ENCODE measurements at places on chromosomes 5 and 9.

DNA sequence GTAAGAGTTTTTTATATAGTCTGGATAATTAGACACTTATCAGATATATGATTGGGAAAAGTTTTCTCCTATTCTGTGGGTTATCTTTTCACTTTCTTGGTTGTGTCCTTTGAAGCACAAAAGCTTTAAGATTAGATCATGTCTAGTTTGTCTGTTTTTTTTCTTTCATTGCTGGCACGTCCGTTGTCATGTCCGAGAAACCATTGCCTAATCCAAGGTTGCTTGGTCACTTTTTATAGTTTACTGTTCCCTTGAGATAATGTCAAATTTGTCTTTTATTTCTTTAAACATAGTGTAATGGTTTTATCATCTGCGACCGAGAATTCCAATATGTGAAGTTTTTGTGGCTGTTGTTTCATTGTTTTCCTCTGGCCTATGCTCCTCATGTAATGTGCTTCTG, 28.8 kb downstream of the GARNL3 start:
- no peak for DNase-seq

DNA sequence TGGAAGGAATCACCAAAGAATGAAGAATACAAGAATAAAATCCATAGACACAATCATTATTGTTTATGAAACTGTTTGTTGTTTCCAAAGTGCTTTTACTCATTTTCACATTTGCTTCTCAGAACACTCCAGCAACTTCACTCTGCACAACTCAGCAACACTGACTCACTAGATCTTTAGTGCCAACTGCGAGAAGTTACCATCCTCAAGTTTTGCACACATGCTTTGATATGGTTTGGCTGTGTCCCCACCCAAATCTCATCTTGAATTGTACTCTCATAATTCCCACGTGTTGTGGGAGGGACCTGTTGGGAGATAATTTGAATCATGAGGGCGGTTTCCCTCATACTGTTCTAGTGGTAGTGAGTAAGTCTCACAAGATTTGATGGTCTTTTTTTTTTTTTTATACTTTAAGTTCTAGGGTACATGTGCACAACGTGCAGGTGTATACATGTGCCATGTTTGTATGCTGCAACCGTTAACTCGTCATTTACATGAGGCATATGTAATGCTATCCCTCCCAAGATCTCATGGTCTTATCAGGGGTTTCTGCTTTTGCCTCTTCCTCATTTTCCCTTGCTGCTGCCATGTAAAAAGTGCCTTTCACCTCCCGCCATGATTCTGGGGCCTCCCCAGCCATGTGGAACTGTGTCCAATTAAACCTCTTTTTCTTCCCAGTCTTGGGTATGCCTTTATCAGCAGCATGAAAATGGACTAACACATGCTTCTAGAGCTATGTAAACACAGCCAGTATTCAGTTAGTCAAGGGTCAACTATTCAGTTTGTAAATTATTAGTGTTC, 36.9 kb downstream of the CLINT1 start:
- DNase-seq, result no peak

DNA sequence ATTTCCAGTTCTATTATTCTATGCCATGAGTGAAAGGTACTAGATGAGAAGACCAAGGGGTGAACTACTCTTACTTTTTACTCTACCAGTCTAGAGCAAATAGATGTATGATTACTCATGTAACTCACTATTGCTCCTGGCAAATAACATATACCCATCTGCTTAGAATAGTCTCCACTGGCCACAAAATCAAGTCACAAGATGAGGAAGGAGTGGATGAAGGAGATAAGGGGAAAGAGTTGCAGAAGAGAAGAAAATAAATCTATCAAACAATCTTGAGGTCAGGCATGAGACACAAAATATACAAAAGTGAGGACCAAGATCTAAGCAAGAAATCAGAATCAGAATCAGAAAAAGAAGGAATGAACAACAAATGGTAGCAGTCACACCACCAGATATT, 13.7 kb upstream of the NR4A3 start:
- no peak for DNase-seq

DNA sequence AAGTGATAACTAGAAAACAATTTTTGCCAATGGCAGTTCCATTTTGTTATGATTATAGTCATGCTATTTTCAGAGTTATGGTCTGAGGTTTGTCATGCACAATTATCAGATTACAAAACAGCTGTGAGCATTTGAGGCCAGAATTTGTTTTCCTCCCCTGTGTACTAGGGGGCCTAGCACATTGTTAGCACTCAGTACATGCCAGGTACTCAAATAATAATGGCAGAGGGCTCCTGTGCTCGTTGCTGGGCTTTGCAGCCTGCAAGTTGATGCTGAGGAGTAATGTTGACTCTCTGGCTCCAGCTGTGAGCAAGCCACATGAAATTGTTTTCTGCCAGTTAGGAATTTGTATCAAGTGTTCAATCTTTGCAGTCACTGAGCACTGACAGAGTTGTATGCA, 6.9 kb downstream of the DNAI1 start:
- DNase-seq, result no peak

DNA sequence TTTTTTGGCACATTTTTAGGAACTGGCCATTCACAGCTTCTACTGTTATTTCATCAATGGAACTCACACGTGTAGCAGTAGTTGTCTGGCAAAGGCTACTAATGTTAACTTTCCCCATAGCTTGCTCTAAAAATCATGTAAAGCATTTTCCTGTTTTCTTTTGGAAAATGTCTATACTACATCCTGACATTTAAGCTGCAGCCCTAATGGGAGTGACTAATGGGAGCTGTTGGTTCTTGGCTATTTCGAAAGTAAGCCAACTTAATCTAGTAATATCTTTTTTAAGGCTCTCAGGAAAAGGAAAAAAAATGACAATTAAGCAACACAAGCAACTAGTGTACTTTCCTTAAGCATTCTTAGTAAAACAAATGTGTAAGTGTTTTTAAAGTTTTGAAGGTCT, 169.2 kb downstream of the SLC12A2 start:
- DNase-seq, result no peak

- no peak for DNase-seq
These were observed 60.1 kb downstream of the CCDC171 start for GRCh38 chr9:15612962-15613361.

DNA sequence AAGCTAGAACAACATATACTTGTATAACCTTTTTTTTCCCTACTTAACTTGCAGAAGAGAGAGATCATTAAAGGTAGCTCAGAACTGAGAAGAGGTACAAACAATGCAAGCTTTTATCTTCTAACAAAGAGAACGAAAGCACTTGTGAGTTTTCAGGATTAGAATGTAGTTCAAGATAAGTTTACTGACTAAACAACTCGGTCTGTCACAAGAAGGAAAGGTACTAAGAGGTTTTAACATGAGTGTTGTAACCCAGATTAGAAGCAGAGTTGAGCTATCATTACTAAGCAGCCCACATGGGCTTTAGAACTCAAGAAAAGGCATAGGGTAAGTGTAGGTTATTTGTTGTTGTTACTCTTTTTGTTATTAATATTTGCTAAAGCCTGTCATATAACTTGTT, 25.2 kb downstream of the GIN1 start:
- DNase-seq, result no peak

DNA sequence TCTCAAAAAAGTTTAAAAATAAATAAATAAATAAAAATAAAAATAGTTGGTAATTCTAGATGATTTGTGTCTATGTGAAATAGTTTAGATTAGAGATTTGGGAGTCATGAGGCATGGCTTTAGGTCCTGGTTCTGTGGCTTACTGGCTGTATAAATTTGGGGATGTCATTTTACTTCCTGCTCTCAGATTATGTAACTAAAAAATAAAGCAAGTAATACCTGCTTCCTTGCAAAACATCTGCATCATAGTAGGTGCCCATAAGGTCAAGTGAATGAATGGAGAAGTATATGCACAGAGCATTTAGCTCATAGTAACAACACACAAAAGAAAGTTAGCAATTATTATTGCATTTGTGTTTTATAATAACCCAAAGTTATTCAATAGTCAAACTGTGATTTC, 287.7 kb upstream of the TLE4 start:
- DNase-seq, result no peak

DNA sequence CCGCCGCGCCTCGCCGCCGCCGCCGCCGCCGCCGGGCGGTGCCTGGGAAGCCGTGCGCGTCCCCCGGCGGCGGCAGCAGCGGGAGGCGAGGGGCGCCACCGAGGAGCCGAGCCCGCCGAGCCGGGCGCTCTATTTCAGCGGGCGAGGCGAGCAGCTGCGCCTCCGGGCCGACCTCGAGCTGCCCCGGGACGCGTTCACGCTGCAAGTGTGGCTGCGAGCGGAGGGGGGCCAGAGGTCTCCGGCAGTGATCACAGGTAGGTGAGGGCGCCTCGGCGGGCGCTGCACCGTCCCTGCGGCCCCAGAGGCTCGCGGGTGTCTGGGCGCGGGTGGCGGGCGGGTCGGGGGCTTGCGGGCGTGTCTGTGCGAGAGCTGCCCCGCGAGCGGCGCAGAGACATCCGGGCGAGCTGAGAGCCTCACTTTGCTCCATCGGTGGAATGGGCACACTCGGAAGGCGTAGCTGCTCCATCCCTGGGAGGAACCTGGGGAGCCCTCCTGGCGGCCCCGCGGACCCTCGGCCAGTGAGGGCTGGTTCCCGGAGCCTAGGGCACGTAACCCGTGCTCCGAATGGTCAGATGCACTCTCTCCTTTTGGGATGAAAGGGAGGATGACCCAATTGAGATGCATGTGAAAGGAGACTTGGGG, 864 bp downstream of the PAPPA start:
- DNase-seq, result no peak

DNA sequence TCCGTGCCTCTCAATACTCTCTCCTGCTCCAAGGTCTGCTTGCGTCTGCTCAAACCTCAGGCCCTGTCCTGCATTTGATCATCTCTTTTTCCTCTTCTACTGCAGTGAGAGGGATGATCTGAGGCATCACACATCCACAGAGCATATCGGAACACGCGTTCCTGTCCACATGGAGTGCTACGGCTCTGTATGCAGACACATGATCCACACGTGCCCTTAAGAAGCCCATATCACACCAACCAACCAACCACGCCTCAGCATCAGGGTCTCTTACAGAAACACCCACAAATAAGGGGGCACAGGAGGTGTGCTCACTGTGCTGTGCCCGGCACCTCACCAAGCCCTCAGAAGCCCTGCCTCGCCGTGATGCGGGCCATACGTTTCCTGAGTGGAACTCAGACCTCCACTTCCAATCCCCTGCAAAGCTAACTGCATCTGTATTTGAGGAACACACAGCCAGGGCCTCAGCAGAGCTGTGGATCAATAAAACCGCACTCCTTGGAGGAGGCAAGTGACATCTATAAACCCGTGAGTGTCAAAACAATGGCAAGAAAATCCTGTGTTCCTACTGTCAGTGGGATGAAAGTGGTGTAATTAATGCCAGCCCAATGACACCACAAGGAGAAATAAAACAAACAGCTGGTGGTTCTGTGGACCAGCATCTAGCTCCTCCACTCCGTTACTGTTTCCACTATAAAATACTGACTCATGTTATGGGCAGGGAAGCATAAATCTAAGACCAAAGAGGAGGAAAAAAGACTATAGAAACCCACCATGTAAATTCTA, 40.4 kb downstream of the AK8 start:
- DNase-seq, result no peak

GRCh38 chr9:129007766-129008468, 20.2 kb downstream of the SH3GLB2 start:
- no peak for DNase-seq

DNA sequence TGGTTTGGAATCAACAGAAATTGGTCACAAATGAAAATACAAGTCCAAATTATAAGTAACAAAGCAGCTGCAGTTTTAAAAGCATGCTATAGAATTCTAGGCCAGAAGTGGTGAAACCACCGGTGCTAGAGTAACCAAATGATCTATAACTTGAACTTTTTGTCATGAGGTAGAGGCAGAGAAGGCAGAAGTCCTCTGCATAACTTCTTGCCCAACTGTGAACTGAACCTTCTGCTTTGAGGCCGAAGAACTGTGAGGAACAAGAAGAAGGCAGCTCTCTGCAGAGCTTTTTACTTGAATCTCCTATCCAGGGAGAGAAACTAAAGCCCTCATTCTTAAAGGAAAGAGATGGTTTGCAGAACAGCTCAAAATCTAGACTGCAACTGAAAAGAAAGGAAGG, 36.2 kb upstream of the TENT2 start:
- no peak for DNase-seq

DNA sequence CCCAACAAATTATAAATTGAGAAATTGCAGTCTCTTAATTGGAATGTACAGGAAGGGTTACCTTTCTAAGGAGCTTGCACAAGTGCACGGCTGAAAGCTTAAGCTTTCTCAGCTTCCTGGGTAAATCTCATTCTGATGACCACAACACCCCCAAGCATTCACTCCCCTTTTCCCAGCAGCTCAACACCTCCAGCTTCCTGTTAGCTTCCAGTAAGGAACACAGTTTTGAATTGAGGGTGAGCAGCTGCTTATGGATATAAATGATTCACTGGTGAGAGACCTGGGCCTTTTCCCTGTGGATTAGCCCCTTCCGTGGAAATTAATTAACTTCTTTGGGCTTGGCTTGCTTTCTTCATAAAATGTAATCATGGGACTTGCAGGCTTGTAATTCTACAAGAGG, 101.2 kb downstream of the SLC28A3 start:
- no peak for DNase-seq

DNA sequence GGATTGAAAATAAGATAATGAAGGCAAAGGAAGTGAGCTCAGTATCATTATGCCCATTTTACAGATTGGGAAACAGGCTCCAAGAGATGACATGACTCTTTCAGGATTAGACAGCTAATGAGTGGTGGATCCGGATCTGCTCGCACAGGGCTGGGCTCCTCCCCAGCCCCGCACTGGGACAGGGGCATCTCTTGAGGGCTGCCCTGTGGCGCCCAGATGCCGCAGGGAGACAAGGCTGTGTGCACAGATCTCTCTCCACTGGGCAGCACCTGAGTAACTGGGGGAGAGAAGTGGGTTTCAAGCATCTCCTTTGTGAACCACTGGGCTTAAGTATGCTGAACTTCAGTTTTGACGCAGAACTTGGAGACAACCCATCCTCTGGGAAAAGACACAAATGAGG, 43.9 kb downstream of the ADAMTS2 start:
- DNase-seq, result no peak

- no peak for DNase-seq
These were observed 33.6 kb downstream of the LRRTM2 start for GRCh38 chr5:138841531-138841930.

DNA sequence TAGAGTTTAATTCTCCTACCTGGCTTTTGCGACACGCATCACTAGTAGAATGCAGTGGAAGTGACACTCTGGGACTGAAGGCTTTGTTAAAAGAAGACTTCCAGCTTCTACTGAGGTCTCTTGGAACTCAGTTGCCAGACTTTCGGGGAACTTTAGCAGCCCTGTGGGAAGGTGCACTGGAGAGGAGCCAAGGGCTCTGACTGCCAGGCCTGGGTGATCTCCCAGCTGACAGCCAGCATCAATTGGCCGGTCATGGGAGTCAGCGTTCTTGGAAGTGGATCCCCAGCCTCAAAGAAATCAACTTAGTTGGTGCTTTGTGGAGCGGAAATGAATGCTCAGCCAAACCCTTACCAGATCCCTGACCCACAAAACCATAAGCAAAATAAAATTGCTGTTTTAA, 87.1 kb downstream of the OSTF1 start:
- no peak for DNase-seq

GRCh38 chr5:158805195-158805594, 294.5 kb downstream of the EBF1 start:
- no peak for DNase-seq

Data from GM18507 (cell line).